ENCODE measurements at places on chromosomes 16 and 17.

GRCh38 chr16:19281246-19281645, 4.3 kb upstream of the CLEC19A start:
- DNase-seq = no peak

DNA sequence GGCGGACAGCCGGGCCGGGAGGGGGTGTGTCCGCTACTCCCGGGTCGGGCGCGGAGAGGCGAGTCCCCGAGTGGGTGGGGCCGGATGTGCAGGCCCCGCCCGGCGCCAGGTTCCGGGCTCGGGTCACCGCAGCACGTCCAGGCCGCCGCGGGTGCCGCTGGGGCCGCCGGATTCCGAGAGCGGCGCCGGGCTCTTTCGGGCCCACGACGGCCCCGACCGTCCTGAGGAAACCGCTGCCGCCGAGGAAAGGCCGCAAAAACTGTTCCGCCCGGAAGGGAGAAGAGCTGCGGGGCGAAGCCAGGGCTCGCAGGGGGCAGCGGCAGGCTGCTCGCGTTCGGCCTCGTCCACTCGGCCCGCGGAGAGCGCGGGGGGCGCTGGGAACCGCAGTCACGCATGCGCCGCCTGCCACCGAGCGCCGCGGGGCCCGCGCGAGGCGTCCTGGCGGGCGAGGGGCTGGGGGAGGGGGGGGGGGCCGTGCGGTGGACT, at the start of gene ZKSCAN2:
Gene ZKSCAN2, minus strand, starts transcription at position 376 of the 486 bp plus-strand sequence. CDS start 718 bp downstream, outside the sequence.
- DNase-seq = peak; percentile 88

DNA sequence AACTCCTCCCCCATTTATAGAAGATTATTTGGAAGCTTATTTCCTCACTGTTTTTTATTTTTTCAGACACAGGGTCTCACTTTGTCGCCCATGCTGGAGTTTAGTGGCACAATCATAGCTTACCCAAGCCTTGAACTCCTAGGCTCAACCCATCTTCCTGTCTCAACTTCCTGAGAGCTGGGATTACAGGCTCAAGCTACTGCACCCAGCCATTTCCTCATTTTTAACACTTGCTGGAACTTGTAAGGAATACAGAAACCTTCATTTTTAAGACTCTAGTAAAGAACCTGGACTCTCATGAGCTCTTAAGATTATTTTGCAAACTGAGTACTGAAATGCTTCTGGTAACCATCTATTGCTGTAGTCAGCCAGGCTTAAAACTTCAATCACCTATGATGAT, 29.9 kb downstream of the KANSL1 start:
- no peak for DNase-seq

DNA sequence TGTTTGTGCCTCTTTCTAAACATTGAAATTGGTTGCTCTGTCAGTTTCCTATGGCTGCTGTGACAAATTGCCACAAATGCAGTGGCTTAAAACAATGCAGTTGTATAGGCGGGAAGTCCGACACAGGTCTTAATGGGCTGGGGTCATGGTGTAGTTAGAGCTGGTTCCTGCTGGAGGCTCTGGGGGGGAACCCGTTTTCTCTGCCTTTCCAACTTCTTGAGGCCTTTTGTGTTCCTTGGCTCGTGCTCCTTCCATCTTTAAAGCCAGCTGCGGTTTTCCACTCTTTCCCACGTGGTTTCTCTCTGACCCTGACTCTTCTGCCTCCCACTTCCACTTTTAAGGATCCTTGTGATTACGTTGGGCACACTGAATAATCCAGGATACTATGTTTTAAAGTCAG, 12.5 kb downstream of the EPN2 start:
- no peak for DNase-seq

GRCh38 chr17:83081684-83082201, 2.3 kb downstream of the METRNL start:
- no peak for DNase-seq

- no peak for DNase-seq
These were observed 36.8 kb downstream of the GDPD1 start for GRCh38 chr17:59257101-59257500.

- no peak for DNase-seq
These were observed 85.4 kb downstream of the GAS7 start for GRCh38 chr17:10112962-10113361.

- no peak for DNase-seq
These were observed 2.1 kb downstream of the SCARF1 start for GRCh38 chr17:1643293-1643998.

DNA sequence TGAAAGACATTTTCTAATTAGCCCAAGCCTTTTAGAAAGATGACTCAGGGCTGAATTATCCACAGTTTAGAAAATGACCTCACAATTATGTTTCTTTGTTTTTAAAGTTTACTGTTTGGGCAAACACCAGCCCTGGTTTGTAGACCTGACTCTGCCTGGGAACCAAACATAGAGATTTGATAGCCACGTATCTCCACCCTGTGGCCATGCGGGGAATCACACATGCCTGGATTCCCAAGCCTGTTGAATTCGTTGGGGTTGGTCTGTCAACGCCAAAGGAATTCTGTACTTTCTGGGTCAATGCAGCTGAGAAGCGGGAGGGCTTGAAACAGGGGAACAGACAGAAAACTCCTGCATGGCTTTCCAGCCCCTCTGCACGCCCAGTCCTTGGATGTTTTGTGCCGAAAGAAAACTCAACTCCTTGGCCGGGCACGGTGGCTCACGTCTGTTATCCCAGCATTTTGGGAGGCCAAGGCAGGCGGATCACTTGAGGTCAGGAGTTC, 26.9 kb downstream of the CD300A start:
- peak; percentile 85 for DNase-seq

DNA sequence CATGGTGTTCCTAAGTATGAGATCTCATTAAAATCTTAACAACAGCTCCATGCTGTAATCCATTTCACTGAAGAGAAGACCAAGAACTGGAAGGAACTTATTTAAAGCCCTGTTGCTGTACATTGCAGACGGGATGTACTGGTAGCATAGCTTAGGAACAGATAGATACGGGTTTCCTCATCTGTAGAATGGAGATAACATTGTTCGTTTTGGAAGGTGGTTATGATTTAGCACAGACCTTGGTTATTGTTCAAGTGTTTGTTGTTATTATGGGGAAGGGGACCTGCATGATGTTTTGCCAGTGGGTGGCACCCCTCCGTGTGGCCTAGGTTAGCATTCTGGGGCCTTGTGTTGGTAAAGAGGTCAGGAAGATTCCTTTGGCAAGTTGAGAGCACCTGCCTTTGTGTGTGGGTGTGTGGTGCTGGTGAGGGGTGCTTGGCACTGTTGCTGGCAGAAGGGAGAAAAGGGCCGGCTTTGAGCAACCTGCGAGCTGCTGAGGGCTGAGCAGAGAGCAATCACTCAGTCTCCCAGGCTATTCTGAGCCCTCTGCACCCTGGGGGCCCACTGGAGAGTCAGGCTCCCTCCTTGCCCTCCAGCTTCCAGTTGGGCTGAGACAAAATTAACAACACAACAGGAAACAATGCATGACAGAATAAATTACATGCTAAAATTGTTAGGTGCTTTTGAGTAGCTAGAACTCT, 2.3 kb downstream of the TAOK2 start:
- no peak for DNase-seq

GRCh38 chr16:89921702-89922476, 1.3 kb upstream of the TUBB3 start:
- DNase-seq = no peak

DNA sequence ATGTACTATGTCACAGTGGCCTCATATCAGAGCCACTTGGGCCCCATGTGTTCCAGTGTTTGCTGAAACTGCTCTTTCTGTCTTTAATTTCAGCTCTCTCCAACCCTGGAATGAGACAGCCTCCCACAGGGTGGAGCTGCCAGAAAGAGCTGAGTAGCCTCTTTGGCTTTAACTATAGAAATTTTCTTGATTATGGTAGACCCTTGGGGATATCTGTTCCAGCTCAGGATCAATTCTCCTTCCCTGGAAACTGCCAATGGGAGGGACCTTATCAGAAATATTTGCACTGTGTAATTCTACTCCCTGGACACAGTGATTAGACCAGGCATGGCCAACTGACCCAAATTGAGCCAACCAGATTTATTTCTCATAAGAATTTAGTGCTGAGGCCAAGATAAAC, 39.0 kb upstream of the KDM8 start:
- no peak for DNase-seq

- DNase-seq = no peak
These were observed 21.6 kb upstream of the CDH1 start for GRCh38 chr16:68715471-68715870.

All from dorsolateral prefrontal cortex (tissue), 122 donors.